Stimulated activated CD4-positive, alpha-beta T cell treated with anti-CD3 and anti-CD28 coated beads, Interleukin-15, amount 100 ng/mL, for 48 hours (primary cell): ENCODE measurements at places on chromosomes 16 and 17.
A peak's percentile ranks its signal among the peaks of the same experiment; 100 is the strongest.

DNA sequence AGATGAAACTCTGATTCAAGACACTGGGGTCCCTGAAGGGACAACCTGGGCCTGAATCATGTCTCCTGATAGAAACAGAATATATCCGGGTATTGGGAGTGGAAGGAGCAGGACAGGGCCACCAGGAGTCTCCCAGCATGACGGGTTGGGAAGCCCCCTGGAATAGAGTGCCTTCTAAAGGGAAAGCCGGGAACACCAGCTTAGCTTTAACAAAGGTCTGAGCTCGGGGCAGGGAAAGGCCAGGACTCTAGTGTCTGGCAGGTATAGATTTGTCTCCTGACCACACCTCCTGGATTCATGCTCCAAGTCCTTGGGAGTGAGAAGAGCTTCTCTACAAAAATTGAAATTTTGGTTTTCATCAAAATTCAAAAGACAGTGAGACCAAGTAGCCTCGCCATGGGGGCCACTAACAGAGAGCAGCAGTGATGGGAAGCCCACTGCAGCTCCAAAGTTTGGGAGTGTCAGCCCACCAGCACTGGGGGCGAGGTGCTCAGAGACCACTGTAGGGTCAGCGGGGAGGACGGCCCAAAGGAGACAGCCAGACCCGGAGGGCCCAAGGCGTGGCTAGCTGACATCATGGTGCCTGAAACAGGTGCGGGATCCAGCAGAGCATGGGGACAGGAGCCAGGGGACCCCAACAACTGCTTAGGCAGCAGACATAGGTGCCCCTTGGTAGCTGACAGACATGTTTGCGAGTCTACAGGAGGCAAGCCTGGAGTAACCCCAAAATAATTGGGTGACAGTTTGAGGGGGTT, 81.0 kb downstream of the C16orf78 start:
- DNase-seq, result no peak

GRCh38 chr16:751152-752006, 9.2 kb upstream of the MSLN start:
- DNase-seq, result no peak

DNA sequence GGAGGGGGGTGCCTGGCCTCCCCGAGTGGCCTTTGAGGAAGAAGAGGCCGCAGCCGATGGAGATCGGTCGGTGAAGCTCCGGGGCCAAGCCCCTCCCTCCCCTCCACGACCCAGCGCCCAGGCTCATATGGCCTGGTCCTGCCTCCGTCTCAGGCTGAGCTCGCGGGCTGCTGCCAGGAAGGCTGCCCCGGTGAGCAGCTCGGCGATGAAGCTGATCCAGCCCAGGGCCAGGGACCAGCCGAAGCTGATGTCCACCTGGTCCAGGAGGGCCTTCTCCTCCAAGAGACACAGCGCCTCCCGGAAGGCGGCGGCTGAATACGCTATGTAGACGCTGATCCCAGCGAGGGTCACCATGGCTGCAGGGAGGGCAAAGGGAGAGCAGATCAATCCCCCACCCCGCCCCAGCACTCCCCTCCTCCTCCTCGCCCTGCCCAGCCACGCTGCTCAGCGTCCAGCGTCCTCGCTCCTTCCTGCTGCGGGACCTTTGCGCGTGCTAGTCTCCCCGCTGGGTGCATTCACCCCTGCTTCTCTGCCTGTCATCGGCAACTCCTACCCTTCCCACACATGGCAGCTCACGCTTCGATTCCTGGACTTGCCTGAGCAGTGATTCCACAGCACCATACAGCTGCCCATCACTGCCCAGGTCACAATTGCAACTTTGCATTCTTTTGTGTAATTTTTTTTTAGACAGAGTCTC, 20.5 kb downstream of the TMEM114 start:
- no peak for DNase-seq

DNA sequence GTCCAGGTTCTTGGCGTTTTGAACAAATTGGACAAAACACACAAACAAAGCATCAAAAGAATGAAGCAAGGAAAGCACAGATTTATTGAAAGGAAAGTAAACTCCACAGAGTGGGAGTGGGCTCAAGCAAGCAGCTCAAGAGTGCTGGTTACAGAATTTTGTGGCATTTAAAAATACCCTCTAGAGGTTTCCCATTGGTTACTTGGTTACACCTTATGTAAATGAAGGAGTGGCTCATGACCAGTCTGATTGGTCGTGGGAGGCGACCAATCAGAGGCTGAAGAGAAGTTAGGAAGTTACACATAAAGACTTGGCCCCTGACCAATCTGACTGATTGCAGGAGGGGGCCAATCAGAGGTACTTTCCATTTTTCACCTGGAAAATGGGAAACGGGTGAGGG, 1373.8 kb upstream of the GOT2 start:
- DNase-seq, result no peak

- DNase-seq, result no peak
Measured at GRCh38 chr17:12301551-12301950, 280.9 kb downstream of the MAP2K4 start.

- no peak for DNase-seq
Measured at GRCh38 chr16:84832488-84833143, 12.8 kb downstream of the CRISPLD2 start.

GRCh38 chr17:48011405-48012150, 26.0 kb downstream of the COPZ2 start:
- DNase-seq, result no peak

DNA sequence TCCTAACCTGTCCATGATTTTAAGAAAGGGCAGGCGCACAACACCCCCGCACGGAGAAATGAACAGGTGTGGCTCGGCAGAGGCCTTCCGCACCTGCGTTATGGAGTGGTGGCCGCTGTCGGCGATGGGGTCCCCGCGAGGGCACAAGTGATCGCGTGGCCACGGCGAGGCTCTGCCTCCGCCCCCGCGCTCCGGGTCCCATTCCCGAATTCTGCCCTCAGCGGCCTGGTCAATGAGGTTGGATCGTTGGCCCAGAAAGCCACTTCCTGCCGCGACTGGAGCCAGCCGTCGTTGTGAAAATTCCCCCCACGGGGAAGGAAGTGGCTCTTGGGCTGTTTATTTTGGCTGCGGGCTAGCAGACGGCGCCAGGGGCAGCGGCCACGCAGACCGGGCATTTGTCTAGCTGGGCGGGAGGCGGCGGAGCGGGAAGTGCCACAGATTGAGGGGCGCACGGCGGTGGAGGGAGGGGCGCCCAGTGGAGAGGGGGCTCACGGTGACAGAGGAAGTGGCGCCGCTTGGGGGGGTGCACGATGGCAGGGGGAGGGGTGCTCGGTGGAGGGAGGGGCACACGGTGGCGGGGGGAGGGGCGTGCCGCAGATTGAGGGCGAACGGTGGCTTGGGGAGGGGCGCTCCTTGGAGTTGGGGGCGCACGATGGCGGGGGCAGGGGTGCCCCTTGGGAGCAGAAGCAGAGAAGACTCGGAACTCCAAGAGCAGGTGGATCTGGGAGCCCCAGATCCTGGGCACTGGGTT, 25.0 kb downstream of the MRC2 start:
- peak; percentile 7 for DNase-seq

DNA sequence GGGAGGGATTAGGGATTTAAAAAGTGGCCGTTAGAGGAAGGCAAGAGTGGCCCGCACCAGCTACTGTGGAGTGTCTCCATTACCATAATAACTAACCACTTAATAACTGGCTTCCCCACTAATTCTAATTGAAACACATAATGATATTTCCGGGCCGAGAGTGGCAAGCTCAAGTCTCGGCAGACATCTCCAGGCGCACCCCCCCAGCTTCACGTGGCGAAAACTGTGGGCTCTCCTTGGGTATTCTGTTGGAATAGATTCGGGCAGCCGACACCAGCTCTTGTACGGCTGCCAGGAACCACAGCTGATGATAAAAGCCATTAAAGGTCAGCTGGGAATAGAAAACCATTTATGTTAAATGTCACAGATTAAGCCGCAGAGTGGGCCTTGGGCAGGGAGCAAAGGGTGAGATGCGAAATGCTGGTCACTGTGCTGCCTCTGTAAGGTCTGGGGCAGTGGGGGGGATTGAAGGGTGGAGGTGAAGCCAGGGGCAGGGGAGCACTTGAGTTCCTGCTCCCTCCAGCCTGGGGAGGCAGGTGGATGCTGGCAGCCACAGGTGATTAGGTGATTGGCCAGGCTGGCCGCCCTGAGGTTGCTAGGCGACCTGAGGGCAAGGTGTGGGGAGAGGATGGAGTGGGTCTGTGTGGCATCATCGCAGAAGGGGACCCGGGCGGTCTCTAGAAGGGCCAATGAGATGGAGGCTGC, 115.6 kb upstream of the SDK2 start:
- no peak for DNase-seq

DNA sequence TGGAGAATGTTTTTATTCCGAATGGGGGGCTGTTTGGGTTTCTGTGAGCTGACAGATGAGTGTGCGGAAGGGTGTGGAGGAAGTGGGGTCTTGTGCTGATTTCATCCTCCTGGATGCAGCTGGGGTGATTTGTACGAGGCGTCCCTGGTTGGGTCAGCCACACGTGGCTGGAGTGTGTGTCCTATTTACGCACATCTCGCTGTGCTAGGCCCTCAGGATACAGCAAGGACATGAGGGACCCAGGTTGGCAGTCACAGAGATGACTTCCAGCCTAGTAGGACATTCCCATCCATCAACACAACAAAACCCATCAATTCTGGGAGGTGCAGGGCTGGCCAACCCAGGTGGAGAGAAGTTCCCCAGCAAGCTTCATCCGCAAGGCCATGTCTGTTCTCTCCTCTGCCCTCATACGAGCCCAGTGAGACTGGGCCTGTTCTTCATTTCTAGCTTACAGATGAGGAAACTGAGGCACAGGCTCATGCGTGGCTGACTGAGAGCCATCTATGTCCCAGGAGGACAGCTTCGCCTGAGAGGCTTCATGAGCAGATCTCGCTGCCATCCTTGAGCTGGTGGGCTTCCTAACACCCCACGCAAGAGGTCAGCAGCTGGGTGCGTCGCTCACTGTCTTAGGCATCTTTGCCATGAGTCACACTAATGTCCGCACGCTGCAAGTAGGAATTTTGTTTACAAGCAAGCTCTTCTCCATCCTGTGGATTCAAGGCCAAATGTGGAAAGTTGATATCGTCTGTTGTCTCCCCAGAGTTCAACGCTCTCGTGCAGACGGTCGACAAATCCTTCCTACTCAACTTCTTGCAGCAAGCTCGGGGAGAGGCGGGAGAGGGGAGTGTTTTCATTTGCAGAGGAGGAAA, 24.4 kb downstream of the IRF8 start:
- no peak for DNase-seq

GRCh38 chr16:16940351-16940750, 530.4 kb downstream of the XYLT1 start:
- DNase-seq, result no peak

DNA sequence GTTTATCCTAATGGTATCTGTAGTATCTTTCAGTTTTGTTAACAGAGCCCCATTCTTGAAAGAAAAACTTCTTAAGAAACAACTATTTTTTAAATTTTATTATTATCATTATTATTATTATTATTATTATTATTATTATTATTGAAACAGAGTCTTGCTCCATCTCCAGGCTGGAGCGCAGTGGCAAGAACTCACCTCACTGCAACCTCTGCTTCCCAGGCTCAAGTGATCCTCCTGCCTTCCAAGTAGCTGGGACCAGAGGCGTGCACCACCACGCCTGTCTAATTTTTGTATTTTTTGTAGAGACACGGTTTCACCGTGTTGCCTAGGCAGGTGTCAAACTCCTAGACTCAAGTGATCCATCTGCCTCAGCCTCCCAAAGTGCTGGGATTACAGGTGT, 23.4 kb downstream of the SUPT6H start:
- DNase-seq, result no peak

DNA sequence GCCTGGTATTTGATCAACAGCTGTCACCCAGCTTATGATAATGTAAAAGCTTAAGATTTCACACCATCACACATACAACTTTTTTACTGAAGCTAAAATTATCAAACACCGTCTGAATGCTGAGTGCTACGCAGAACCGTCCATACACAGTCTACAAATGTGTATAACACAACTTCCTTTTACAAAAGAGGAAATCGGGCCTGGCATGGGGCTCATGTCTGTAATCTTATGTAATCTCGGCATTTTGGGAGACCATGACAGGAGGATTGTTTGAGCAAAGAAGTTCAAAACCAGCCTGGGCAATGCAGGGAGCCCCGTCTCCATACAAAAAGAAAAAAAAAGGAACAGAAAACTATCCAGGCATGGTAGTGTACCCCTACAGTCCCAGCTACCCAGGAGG, 19.6 kb upstream of the QRICH2 start:
- DNase-seq, result no peak

GRCh38 chr17:20235747-20236146, 226.6 kb downstream of the SPECC1 start:
- no peak for DNase-seq

DNA sequence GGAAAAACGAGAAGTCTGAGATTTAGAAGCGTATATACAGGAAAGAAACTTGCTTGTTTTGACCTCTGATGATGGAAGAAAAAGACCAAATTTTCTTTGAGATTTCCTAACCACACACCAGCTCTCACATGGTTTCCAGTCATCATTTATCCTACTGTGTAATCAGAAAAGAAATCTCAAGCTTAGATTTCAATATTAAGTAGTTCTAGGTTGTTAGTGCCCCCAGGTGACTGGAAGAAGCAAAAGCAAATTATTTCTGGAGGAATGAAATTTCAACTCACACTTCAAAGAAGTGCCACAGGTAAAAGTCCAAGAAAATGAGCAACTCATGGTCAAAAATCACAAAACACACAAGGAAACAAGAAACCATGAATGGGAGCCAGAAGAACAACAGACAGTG, 51.8 kb upstream of the KDM6B start:
- no peak for DNase-seq

DNA sequence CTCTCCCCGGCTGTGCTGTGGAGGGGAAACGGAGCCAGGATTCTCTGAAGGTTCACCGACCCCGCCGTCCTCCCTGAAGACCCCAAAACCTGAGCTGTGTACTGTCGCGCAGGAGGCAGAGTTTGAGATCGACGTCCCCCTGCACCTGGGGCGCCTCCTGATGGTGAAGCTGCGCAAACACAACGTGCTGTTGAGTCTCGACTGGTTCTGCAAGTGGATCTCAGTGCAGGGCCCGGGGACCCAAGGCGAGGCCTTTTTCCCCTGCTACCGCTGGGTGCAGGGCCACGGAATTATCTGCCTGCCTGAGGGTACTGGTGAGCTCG, 62.6 kb upstream of the TEKT1 start:
- DNase-seq, result peak; percentile 22

DNA sequence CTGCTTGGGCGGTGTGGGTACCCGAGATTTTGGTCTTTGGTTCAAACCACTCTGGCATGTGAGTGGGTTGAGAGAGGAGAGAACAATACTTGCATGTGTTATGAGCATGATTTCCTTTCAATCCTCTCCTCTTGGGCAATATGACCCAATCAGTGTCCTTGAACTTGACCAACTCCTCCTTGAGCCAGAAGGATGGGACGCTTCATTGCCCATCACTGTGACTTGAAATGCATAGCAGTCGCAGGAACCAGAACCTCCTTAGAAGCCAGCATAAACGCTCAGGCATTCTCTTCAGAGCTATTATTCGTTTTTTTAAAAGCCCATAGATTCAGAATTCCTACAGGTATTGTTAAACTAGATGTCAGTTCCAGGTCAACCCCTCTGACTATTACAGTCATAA, 367.4 kb downstream of the HAPSTR1 start:
- DNase-seq, result no peak

- no peak for DNase-seq
Measured at GRCh38 chr17:47621293-47622179, 28.2 kb upstream of the KPNB1 start.

GRCh38 chr17:50934672-50935220, 68.6 kb upstream of the TOB1 start:
- DNase-seq, result no peak
